ENCODE measurements at places on chromosomes 2 and 18. TPM values are rescaled to one million over a fixed set of nuclear protein-coding genes. Genes with fewer than 3 reads are reported as not detected.

DNA sequence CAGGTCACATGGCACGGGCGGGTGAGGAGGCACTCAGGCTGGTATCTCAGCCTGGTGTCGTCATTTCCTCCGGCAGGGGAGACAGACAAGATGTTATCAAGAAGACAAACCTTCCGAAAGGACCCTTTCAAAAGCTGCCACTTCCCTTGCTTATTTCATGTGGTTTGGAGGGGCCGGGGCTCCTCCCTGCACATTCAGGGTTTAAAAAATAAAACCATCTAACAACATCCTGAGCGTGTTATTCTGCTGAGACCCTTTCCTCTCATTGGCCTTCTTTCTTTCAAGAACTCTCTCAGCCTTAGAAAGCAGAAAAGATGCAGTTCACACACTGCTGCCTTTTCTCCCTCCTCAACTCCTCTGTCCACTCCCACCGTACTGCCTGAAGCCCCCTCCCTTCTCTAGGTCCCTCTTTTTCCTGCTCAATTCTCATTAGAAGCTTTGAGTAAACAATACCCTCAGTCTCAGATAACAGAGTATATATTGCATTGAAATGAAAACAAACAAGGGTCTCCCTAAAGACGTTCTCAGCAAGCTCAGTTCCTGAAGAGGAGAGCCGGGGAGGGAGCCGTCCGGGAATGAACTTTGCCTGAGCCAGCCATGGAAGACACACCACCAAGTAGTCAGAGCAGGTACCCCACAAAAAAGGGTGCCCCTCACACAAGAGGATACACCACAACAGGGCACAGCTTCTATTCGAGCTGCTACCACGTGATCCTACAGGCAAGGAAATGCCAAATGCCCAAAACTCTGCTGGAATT is 9.7 kb downstream of the SMAD7 start:
- no peak for DNase-seq

Gene POTEJ
- not detected for total RNA-seq

DNA sequence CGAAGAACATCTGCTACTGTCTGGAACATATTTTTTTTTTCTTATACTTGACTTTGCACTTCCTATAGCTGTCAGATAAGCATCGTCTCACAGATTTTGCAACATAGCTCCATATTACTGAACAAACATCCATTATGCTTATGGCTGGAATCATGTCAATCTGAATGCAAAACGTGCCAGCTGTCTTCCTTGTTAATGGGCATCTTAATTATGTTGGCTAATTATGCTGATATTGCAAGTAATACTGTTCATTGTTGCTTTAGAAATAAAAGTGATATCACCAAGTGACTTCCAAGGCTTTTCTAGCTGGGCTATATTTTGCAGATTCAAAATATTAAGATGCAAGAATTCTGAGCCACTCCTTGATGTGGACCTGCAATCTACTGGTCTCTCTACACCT is 176.8 kb downstream of the ARL4C start:
- no peak for DNase-seq

DNA sequence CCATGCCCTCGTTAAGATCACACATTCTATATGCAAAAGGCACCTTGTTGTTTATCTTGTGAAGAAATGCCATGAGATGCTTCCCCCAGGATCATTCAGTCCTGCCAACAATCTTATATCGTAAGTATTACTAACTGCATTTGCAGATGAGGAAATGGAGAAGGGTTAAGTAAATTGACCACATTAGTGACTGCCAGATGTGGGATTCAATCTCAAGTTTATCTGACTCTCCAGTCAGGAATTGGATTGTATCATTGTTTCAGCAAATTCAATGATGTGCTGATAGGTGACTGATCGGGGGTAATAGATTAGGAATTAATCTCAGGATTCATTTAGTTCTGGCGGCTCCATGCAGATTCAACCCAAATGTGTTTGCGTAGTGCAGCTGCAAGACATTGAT is 106.2 kb downstream of the CNTNAP5 start:
- DNase-seq = no peak

GRCh38 chr2:23556929-23557328 is 171.9 kb downstream of the KLHL29 start:
- peak; percentile 6 for DNase-seq

Gene FSIP2
- total RNA-seq = 0.13 TPM
